Lung (tissue), 17 donors: ENCODE measurements at places on chromosomes 2 and 18. TPM values are rescaled to one million over a fixed set of nuclear protein-coding genes. Genes with fewer than 3 reads are reported as not detected.
A peak's percentile ranks its signal among the peaks of the same experiment; 100 is the strongest.

The DYTN gene
- total RNA-seq, result not detected

The SERPINB13 gene
- not detected for total RNA-seq

- H3K27me3 ChIP-seq, result no peaks in the 10 kb centered on the region
- H3K27ac ChIP-seq, result no peak overlapping the region
- DNase-seq, result no peak
- H3K36me3 ChIP-seq, result no peaks in the 10 kb centered on the region
- H3K4me1 ChIP-seq, result peaks cover 9% of the 10 kb centered on the region
These were observed 45.0 kb upstream of the MGAT5 start for GRCh38 chr2:134208825-134209224.

DNA sequence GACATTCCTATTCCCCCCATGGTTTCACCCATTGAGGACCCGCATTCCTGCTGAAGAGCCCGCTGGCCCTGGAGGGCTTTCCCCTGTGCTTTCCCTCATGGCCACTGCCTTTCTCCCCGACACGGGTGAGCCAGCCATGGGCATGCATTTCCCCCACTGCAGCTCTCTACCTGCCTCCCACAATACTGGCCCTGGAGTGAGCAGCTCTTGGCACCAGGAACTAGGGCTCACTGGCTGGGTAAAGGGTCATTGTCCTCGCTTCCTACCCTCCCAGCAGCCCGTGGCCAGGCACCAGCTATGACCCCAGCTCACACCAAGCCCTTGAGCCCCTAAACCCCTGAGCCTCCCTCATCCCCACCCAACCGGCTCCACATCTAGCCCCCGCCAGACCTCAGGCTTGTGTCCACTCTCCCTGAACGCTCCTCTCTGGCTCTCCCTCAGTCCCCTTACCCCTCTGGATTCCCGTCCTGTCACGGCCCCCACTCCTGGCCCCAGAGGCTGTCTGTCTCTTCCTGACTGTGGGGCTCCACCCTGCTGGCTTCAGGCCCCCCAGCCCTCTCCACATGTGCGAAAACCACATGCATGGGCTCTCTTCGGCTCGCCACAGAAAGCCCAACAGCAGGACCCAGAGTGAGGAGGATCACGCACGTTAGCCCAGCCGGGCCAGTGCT lies 199.8 kb downstream of the ZFP36L2 start:
- H3K4me3 ChIP-seq, result no peak overlapping the region
- no peak overlapping the region for H3K27ac ChIP-seq
- peaks cover 27% of the 10 kb centered on the region for H3K4me1 ChIP-seq
- H3K36me3 ChIP-seq, result no peaks in the 10 kb centered on the region

GRCh38 chr2:64650296-64650695 lies 3.4 kb downstream of the SERTAD2 start:
- DNase-seq, result no peak
- H3K27ac ChIP-seq, result no peak overlapping the region
- no peak overlapping the region for H3K4me3 ChIP-seq
- no peaks in the 10 kb centered on the region for H3K36me3 ChIP-seq

GRCh38 chr2:62036761-62037250 lies 131.3 kb downstream of the COMMD1 start:
- H3K27me3 ChIP-seq, result no peaks in the 10 kb centered on the region
- no peak overlapping the region for H3K4me3 ChIP-seq
- H3K4me1 ChIP-seq, result peaks cover 6% of the 10 kb centered on the region
- H3K27ac ChIP-seq, result no peak overlapping the region
- no peak for DNase-seq

The GBX2 gene
- not detected for total RNA-seq

- H3K36me3 ChIP-seq, result peaks cover 3% of the 10 kb centered on the region
- peaks cover 6% of the 10 kb centered on the region for H3K4me1 ChIP-seq
- no peak overlapping the region for H3K4me3 ChIP-seq
- H3K27ac ChIP-seq, result no peak overlapping the region
These were observed 1.0 kb downstream of the PASK start for GRCh38 chr2:241148239-241148638.

DNA sequence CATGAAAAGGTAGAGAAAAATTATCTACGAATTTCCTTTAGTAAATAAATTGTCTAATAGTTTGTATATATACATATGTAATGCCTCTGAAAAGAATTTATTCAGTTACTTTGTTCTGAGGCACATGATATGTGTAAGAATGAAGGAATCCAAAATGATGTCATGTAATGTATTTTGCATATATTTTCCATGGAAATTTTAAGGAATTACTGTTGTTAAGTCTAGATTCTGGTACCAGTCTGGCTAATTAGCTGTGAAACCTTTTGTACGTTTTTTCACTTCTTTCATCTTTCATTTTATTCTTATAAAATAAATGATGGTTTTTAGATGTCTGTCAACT lies 12.3 kb downstream of the YIPF4 start:
- H3K4me1 ChIP-seq, result peaks cover 5% of the 10 kb centered on the region
- no peak overlapping the region for H3K27ac ChIP-seq
- no peaks in the 10 kb centered on the region for H3K27me3 ChIP-seq
- peaks cover 6% of the 10 kb centered on the region for H3K36me3 ChIP-seq

The UGT1A5 gene
- total RNA-seq, result not detected

DNA sequence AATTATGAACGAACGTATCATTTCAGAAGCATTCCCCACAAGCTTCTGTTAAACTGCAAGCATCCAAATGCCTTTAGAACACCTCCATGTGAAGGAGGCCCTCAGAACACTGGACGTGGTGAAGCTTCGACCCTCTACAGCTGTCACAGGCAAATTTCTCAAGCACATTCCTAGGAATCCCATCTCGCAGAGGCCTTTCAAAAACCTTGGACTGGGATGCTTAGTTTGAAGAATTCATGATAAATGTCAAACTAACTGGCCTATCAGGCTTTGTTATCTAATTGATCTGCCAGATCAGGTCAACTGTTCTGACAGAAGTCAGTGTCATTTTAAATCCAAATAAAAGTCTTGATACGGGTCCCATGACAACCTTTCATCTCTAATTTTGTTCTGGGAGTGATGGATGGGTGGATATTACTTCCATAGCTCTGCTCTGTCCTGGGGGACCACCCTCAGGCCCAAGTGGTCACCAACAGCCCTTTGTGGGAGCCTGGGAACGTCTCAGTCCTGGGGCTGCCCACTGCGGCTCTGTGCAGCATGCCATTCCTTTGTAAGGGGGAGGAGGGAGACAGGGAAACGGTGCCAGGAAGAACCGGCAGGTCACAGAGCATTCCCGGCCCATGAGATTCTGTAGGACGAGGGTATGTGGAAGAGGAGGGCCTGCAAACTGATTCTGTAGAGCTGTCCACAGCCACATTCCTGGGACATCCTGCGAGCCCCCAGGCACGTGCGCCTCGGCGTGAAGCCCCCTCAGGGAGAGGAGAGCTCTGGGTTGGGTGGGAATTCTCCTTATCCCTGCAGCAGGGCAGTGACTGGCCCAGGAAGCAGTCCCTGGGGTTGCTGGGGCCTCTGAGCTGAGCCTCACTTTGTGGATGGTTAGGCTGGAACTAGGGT lies 59.1 kb upstream of the PXDN start:
- no peaks in the 10 kb centered on the region for H3K27me3 ChIP-seq
- no peak for DNase-seq
- no peaks in the 10 kb centered on the region for H3K36me3 ChIP-seq

- H3K4me3 ChIP-seq, result no peak overlapping the region
- H3K27ac ChIP-seq, result no peak overlapping the region
- no peaks in the 10 kb centered on the region for H3K4me1 ChIP-seq
- no peak for DNase-seq
- H3K36me3 ChIP-seq, result no peaks in the 10 kb centered on the region
These were observed 163.5 kb upstream of the POU3F3 start for GRCh38 chr2:104690255-104690984.

GRCh38 chr2:21599417-21599816 lies 475.6 kb downstream of the TDRD15 start:
- DNase-seq, result no peak
- no peak overlapping the region for H3K27ac ChIP-seq
- H3K4me3 ChIP-seq, result no peak overlapping the region
- H3K4me1 ChIP-seq, result no peaks in the 10 kb centered on the region
- no peaks in the 10 kb centered on the region for H3K27me3 ChIP-seq

DNA sequence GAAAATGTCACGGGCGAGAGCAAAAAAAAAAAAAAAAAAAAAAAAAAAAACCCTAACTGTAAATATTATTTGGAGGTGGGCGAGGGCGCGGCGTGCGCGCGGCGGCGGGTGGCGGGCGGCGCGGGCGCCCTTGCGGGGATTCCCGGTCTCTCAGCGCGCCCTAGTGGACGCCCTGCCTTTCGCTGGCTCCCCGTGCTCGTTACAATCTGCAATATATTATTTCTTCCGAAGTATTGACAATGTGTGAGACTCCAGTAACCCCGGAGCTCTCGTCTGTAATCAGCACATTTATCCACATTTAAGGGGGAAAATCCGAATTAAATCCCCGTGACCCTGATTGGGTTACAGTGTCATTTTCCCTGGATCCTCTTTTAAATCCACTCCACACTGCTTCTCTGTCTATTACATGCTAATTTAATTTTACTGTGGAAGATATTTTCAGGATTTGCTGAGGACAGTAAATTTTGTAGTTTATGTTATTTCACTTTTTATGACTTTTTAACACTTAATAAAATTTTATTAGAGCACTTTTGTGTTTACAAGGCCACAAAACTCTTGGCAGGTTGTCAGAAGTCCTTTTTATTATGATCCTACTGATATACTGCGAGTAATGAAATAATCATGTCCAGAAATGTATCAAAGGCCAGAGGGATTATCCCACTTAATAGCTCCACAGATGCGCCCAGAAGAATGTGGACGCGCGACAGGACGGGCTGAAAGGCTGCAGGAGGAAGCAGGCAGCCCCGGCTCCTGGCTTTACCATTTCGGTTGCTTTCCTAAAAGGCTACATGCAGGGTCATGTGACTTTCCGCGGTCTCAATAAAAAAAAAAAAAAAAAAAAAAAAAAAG lies 369.1 kb downstream of the MTX2 start:
- H3K27me3 ChIP-seq, result peaks cover 70% of the 10 kb centered on the region
- DNase-seq, result peak; percentile 71
- H3K36me3 ChIP-seq, result no peaks in the 10 kb centered on the region
- H3K27ac ChIP-seq, result no peak overlapping the region
- H3K4me3 ChIP-seq, result no peak overlapping the region

DNA sequence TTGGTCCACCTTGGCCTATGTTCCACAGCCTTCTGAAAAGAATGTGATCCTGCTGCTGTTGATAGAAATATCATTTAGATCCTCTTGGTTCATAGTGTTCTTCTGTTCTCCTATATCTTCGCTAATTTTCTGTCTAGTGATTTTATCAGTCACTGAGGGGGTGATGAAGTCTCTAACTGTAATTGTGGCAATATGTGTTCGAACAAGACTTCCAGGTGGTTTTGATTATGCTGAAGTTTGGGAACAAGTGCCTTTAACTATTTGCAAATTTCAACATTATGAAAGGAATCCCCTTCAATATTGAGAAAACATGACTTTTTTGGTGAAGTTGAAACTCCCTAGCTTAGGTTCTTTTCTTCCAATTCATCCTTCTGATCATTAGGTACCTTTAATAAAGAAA lies 140.4 kb downstream of the MTX2 start:
- no peaks in the 10 kb centered on the region for H3K36me3 ChIP-seq
- H3K27me3 ChIP-seq, result no peaks in the 10 kb centered on the region
- H3K4me1 ChIP-seq, result no peaks in the 10 kb centered on the region
- no peak overlapping the region for H3K4me3 ChIP-seq
- DNase-seq, result no peak

DNA sequence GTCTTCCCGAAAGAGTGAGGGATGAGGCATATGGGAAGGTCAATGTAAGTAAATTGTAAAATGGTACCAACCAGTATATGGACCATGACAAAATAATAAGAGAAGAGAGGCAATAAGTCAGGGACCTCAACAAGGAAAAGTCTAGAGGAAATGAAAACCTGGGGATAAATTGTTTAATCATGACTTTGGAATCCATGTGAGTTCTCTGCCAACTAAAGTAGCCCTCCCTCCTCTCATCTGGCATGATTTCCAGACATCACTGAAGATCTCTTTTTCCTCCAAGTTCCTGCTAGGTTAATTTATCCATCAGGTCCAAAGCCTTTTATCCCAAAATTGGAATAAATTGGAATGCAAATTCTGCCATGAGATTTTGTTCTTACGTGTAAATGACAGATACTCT lies 417.9 kb downstream of the NRXN1 start:
- H3K27ac ChIP-seq, result no peak overlapping the region
- H3K4me1 ChIP-seq, result no peaks in the 10 kb centered on the region
- no peaks in the 10 kb centered on the region for H3K27me3 ChIP-seq
- DNase-seq, result no peak

The SLC40A1 gene
- 553 TPM for total RNA-seq

- no peaks in the 10 kb centered on the region for H3K27me3 ChIP-seq
- H3K27ac ChIP-seq, result no peak overlapping the region
- no peak overlapping the region for H3K4me3 ChIP-seq
- peaks cover 15% of the 10 kb centered on the region for H3K4me1 ChIP-seq
These were observed 94.5 kb downstream of the COPS8 start for GRCh38 chr2:237180187-237180586.

The FBXO15 gene
- 9.7 TPM for total RNA-seq

The LOXHD1 gene
- total RNA-seq, result 1.9 TPM

DNA sequence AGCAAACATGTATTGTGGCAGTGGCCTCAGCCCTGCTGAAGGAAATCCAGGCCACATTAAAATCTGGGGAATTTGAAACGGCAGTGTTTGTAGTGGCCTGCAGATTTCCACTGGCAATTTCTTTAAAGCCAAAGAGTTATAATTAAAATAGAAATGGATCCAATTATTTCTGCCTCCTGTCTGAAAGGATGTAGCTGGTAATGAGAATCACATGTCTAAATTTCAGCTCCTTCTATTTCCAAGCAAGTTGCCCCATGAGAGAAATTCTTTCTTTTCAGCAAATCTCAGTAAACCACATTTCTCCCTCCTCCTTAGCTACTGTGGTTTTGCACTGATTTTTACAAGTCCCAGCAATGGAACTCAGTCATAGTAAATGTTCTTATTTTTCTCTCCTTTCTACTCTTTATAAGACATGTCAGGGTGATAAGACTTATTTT lies 55.4 kb upstream of the ZNF396 start:
- no peak overlapping the region for H3K27ac ChIP-seq
- H3K27me3 ChIP-seq, result no peaks in the 10 kb centered on the region
- H3K4me1 ChIP-seq, result no peaks in the 10 kb centered on the region
- no peaks in the 10 kb centered on the region for H3K36me3 ChIP-seq
- no peak for DNase-seq

- no peak overlapping the region for H3K27ac ChIP-seq
- no peak overlapping the region for H3K4me3 ChIP-seq
- no peaks in the 10 kb centered on the region for H3K36me3 ChIP-seq
- H3K4me1 ChIP-seq, result no peaks in the 10 kb centered on the region
These were observed 109.4 kb upstream of the FANCL start for GRCh38 chr2:58350484-58350883.

DNA sequence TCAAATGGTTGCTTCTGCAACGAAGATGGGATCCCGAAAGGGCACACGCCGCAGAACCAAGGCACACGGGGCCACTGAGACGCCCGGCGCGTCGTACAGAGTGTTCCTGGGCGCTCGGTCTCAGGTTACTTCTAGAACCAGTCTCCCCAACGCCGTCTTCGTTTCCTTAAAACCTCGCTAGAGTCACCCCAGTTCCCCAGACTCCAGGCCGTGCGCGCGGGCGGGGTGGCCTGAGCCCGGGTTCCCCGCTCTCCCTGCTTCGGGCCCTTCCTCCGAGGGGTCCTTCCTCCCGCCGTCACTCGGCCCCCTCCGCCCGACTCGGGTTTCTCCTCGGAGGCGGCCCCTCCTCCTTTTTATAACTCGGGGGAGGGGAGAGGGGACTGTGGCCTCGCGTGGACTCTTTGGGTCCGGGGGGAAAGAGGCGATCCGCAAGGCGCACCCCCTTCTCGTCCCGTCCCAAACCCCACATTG lies 774 bp upstream of the FZD7 start:
- peak overlapping the region; percentile 65 for H3K4me3 ChIP-seq
- no peaks in the 10 kb centered on the region for H3K36me3 ChIP-seq
- peaks cover 15% of the 10 kb centered on the region for H3K4me1 ChIP-seq
- peak overlapping the region; percentile 98 for H3K27ac ChIP-seq
- no peaks in the 10 kb centered on the region for H3K27me3 ChIP-seq
- DNase-seq, result peak; percentile 90

The PLB1 gene
- 8.0 TPM for total RNA-seq
